Urothelium cell line (cell line): ENCODE measurements at places on chromosomes 5 and 9.

DNA sequence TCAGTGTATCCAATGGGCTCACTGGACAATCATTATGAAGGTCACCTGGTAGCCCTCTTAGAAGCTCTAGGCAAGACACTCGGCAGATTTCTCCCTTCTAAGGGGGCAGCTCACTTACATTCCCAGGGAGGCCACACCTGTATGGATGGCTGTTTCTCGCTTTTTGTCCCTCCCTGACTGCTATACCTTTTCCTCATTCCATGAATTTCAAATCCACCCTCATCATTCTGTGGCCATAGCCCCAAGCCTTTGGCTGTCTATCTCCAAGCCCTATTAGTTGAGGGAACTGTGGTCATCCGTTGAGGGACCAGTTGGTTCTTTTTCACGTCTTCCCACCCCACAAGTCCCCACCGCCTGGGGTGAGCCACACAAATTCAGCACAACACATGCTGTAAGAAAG lies 85.0 kb upstream of the RARS1 start:
- no peak for DNase-seq

DNA sequence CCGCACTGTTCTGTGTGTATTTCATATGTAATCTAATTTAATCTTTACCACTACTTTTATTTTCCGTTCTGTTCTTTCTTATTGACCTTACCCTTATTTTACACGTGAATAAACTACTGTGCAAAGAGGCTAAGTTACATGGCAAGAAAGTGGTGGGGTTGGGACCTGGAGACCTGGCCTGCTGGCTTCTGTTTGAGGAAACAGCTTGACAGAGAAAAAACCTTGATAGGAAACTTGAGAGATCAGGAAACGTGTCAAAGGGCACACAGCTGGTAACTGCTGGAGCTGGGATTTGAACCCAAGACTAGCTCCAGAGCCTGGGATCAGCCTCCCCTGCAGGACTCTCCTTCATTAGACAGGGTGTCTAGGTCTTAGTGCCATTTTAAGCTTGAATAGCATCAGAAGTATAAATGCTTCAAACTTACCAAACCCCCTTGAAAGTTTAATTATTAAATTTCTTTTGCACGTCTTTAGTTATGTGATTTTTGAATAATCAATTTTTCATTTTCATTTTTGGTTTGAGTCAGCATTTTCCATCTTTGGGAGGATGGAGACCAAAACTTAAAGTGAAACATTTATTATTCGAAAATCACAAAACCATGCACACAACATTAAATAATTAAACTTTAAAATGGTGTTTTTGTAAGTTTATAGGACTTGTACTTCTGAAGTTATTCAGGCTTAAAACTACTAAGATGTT lies 129.5 kb downstream of the RGS3 start:
- DNase-seq: no peak

GRCh38 chr5:148645527-148645926 lies 8.8 kb downstream of the HTR4 start:
- no peak for DNase-seq

- DNase-seq: no peak
These were observed 64.8 kb upstream of the CLINT1 start for GRCh38 chr5:157923765-157924164.

DNA sequence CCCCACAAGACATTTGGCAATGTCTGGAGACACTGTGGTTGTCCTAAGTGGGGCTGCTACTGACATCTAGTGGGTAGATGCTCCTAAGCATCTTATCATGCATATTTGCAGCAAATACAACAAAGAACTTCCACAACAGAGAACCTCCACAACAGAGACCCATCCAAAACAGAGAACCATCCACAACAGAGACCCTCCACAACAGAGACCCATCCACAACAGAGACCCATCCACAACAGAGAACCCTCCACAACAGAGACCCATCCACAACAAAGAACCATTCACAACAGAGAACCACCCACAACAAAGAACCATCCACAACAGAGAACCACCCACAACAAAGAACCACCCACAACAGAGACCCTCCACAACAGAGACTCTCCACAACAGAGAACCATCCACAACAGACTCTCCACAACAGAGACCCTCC lies 32.8 kb downstream of the ARPC5L start:
- DNase-seq: no peak

DNA sequence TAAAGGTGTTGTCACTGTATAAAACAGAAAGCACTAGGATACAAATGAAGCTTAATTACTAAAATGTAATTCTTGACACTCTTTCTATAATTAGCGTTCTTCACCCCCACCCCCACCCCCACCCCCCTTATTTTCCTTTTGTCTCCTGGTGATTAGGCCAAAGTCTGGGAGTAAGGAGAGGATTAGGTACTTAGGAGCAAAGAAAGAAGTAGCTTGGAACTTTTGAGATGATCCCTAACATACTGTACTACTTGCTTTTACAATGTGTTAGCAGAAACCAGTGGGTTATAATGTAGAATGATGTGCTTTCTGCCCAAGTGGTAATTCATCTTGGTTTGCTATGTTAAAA lies 43.8 kb downstream of the NDFIP1 start:
- DNase-seq: no peak

DNA sequence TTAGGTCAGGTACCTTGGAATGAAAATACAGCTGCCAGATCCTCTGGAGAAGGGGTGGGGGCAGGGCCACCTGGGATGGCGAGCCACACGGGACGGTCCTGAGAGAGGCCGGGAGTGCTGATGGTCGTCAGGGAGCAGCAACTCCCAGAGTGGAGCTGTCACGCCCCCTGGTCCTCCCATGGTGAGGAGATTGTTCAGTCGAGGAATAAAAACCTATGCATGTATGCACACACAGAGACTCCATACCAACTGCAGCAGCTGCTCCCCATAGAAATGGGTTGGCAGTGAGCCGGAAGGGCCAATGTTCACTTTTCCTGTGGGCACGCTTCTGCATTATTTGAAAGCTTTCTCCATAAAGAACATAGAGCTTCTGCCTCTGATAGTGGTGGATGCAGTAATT lies 45.2 kb upstream of the SEMA4D start:
- DNase-seq: no peak

- DNase-seq: no peak
These were observed 2.3 kb downstream of the C9orf72 start for GRCh38 chr9:27571011-27571410.

DNA sequence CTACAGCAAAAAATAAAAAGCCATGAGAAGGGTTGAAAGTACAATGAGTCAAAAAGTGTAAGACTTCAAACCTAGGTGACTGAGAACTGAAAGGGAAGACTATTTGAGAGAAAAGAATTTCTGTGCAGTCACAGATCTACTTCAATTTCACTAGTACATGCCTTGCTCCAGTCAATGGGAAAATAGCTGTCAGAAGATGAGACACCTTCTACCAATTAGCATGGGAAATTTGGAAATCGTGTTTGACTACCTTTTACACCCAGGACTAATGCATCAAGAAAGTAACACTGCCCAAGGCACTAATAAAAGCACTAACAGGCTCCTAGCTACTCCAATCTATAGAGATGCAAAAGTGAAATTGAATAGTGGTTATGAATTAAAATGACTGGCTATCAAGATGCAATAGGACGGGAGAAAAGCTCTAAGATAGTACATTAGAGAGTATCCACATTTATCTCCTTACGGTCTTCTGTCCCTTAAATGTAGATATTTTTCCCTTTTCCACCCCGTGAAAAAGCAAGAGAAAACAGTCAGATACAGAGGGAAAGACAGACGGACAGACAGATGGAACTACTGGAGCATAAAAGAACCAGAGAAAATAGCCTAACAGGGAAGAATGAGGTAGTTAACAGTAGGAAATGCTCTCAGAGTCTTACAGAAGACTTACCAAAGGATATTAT lies 15.2 kb downstream of the ERP44 start:
- DNase-seq: no peak

GRCh38 chr5:171464829-171465228 lies 45.4 kb downstream of the FGF18 start:
- DNase-seq: no peak

DNA sequence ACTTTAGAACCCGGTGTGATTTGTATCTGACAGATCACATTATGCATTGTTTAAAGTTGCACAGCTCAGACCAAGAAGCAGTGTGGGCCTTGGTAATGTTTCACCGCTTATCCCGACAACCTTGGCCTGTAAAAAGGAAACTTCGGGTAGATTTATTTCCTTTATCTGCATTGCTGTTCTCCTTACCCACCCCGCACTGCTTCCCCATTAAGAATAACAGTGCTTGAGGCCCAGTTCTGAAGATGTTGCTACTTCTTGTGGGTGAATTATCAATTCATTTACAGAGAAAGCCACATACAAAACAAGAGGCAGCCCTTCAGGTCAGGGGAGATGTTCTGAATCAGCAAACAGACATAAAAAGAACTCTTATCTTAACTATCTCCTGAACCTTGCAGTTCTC lies 8.4 kb downstream of the SMARCA2 start:
- no peak for DNase-seq

DNA sequence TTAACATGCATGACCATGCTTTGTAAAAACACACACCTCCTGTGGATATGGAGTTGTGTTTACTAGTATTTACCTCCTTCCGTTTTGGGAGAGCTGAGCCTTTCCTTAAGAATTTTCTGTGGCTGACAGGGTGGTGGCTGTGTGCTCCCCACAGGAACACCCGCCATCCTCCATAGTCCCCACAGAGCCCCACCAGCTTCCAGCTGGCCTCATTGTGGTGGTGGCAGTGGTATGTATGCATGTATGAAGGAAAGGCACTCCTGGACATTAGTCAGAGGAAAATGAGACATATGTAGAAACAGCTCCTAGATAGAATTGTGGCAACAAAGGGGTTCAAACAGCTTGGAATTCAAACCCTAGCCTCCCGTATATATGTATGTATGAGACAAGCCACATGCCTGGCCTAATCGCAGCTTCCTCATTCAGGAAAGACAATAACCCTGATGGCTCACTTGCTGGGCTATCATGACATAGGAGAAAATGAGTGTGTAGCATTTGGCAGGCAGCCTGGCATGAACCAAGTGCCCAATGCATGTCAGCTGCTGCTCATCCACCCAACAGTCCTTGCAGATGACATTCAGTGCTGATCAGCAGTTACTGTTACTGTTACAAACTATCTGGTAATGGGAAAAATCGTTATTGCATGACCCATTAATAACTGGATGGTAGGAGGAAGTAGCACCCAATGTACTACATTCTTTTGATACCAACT lies 459.7 kb downstream of the EBF1 start:
- DNase-seq: peak; percentile 30

DNA sequence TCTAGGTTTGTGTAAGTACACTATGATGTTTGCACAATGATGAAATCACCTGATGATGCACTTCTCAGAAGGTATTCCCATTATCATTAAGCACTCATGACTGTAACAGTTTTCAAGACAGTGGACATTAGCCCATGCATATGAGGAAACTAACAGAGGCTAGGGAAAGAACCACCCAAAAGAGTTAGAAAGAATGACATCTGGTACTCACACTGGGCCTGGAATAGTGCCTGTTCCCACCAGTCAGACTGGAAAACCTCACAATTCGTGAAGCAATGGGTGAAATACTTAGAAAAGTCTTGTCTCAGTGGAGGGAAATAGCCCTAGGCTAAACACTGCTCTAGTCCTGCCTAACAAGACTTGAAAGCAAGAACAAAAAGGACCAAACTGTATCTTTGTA lies 117.4 kb upstream of the GDNF start:
- no peak for DNase-seq
